Thoracic aorta (tissue), 2 donors: ENCODE measurements at places on chromosomes 3 and 15.

- no peak for DNase-seq
These were observed 37.9 kb downstream of the LIPC start for GRCh38 chr15:58469432-58470353.

DNA sequence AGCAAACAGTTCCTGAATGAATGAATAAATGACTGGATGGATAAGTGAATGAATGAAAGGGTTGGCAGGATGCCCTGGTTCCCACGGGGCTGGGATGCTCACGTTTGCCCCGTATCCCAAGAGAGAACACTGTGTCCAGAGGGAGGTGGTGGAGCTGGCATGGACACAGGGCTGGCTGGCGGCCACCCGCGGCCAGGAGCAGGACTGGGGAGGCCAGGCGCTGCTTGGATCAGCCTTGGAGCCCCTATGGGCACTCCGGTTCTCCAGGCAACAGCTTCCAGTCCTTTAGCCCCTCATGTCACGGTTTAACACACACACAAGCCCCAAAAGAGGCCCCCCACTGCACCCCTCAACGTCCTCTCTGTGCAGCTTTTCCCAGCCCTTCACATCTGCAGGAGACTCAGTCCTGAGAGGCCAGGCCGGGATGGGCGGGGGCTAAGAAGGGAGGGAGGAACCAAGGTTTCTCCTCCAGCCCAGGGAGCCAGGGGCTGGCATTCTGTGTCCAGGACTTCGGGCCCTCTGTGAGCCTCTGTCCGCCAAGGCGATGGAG lies 86.0 kb upstream of the ALDH1L1 start:
- peak; percentile 62 for DNase-seq

- no peak for DNase-seq
These were observed 50.5 kb downstream of the SPATA16 start for GRCh38 chr3:173090492-173090891.

DNA sequence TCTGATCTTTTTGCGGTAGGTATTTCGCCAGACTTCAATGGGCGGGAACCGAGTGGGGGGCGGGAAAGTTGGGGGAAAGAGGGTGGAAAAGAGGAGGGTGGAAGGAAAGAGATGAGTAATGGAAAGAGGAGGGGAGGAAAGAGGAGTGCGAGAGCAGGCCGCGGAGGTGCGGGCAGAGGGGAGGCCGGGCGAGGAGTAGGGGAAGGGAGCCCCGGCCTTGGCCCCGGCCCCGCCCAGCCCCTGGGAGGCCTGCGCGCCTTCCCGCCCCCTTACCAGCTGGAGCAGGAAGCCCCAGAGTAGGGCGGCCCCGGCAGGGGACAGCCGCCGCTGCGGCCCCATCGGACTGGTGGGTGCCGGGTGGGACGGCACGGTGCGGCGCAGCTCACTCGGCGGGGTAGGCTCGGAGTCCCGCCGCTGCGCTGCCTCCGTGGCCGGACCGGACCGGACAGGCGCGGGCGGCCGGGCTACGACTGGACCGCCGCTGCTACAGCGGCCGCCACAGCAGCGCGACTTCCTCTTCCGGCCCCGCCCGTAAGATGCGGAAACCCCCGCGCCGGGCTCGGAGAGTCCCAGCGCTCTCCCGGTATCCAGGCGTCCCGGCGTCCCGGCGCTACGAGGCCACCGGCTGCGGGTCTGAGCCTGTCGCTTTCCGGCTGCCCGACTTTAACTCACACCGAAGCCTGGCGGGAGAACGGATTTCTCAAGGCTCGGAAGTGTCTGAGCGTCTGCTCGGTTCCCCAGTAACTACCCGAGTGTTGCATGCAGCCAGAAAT lies at the start of gene SPPL2A:
SPPL2A (minus strand) TSS at position 512 of the 773 bp plus-strand sequence; CDS start at position 339, 173 bp downstream.
- peak; percentile 54 for DNase-seq

DNA sequence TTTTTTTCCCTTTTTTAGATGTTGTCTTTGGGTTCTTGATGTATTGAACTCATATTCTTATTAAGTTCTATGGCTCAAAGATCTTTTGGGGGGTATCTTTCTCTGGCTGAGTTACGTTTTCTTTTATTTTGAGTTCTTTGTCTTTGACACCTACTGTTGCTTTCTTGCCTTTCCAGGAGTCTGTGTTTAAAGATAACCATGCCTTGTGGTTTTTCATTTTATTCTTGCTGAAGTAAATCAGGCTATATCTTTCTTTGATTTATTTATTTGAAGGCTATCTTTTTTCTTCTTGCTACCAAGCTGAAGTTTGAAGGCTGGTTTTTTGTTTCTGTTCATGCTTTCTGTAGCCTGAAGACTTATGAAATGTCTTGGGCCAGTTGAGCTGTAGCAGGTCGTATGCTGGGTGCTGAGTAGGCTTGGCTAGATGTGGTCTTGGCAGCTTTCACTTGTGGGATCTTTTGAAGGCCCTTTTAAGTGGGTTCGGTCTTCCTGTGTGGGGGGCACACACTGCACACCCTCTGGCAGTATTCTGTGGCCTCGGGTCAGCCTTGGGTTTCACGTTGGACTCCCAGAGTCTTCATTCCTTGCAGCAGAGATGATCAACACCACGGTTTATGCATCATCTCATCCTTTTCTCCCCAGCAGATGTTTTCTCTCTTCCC lies 17.5 kb downstream of the SLCO3A1 start:
- no peak for DNase-seq

DNA sequence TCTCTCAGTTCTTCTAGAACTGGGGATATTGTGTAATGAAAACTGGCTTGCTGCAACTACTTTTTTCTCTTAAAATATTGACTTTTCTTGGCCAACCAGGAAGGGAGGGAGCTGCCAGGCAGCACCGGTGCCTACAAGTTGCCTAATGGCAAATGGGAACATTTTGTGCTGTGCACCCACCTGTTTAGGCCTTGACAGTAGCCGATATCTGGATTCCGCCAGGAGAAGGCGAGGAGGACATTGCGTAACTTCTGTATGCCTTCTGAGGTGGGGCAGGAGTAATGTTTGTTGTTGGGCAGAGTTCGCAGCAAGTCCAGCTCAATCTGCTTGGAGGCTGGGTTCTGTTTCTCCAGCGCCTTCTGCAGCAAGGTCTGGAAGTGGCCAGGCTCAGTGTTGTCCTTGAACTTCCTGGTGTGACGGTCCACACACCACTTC lies 64.9 kb downstream of the TBC1D2B start:
- no peak for DNase-seq

DNA sequence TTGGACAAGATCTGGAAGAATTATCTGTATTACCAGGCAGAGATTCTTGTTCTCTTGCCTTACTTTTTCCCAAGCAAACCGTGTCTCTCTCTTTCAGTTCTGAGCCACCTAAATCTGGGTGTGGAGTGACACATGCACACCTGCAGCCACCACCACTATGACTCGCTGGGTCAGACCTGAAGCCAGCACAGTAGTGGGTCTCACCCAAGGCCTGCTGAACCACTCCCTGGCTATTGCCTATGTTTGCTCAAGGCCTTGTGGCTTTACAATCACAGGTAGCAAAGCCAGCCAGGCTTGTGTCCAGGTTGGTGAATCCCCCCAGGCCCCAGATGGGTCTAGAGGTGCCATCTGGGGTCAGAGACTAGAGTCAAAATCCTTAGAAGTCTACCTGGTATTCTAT lies 28.7 kb upstream of the COPB2 start:
- DNase-seq, result no peak

GRCh38 chr3:45081506-45082141 lies 55.5 kb downstream of the CLEC3B start:
- DNase-seq, result no peak

GRCh38 chr3:129409541-129409940 lies 18.9 kb downstream of the EFCAB12 start:
- DNase-seq, result no peak

DNA sequence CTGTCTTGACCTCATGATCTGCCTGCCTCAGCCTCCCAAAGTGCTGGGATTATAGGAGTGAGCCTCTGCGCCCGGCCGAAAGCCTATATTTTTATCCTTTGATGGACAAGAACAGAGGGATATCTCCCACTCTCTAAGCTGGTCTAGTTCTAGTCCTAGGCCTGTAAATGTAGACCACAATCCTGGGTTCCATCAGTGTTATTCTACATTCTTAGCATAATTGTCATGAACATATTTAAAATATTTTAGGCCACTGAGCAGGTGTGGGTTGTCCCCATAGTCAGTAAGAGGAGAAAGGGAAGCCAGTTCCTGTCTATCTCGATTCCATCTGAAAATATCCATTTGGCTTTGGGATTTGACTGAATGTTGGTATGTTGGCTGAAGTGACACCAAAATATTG lies 118.1 kb downstream of the EBLN2 start:
- DNase-seq, result no peak

GRCh38 chr15:57079446-57079845 lies 161.0 kb downstream of the TCF12 start:
- no peak for DNase-seq

DNA sequence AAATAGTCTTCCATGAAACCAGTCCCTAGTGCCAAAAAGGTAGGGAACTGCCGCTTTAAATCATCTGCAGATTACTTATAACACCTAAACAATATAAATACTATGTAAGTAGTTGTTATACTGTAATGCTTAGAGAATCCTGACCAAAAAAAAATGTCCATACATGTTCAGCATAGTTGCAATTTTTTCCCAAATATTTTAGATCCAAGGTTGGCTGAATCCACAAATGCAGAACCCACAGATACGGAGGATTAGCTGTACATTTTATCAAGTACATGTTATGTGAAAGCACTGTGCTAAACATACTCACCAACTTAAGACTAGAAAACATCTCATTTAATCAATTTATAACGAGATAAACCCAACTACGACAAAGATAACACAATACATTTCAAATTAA lies 9.3 kb downstream of the MSL2 start:
- DNase-seq, result no peak

DNA sequence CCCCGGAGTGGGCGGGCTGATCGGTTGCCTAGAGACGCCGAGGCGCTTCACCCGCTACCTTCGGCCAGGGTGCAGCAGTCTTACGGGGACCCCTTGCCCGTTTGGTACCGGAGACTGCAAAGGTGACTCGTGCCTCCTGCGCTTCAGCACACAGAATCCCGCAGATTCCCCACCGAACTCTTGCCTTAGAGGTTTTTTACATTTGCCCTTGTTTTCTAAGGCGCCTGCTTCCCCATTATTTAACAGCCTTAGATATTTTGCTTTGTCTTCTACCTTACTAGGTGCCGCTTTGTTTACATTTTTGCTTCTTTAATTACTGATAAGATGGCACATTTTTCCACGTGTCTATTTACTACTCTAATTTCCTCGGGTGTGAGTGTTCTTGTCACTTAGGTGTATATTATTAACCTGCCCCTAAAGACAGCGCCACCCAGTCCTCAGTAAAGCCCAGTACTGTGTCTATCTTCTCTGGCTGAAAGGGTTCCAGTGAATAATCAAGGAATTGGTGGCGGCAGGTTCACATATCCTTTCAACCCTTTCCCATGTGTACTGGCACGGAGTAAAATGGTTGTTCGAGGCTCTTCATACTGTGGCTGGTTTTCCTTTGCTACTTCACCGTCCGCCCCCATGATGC lies 573 bp upstream of the CEP152 start:
- no peak for DNase-seq

GRCh38 chr15:86201313-86202008 lies 121.8 kb downstream of the AGBL1 start:
- DNase-seq, result no peak
